ENCODE measurements at places on chromosomes 6 and 20.

GRCh38 chr6:92577077-92577719 lies 842.2 kb downstream of the EPHA7 start:
- DNase-seq, result peak; percentile 79

DNA sequence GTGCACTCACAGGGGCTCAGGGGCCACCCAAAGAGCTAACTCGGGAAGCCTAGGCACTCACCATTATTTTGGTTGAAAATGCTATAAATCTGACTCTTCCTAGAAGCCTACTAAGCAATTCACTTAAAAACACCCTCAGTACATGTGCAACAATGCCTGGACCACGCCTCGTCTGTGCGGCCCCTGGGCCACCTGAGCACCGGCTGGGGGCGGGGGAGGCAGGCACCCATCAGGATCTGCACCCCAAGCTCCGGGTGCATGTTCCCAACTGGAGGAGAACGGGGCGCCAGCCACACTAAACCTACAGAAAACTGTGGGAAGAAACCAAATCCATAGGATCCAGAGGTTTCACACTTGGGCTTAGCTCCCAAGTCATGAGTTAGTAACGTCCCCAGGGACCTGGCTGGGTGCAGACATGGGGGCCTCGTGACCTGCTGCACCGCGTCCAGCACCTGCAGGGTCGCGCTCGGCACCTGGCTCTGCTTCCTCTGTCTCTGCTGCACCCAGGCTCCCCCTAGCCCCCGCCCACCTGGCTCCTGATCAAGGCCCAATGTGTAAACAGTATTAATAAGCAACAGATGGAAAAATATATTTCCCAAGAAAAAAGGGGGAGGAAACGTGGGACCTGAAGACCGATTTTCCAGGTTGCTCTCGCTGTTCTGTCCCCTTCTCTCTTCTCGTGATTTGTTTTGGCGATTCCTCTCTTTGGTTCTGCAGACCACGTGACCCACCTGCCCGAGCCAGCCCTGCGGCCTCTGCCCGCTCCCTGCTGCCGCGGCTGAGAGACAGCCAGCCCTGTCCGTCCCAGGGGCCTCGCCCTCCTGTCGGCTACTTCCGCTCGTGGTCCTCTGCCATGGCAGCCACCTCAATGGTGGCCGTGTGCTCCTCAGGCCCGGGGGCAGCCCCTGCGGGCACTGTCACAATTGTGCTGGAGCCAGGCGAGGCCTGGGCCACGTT lies 15.5 kb upstream of the HELZ2 start:
- no peak for DNase-seq

DNA sequence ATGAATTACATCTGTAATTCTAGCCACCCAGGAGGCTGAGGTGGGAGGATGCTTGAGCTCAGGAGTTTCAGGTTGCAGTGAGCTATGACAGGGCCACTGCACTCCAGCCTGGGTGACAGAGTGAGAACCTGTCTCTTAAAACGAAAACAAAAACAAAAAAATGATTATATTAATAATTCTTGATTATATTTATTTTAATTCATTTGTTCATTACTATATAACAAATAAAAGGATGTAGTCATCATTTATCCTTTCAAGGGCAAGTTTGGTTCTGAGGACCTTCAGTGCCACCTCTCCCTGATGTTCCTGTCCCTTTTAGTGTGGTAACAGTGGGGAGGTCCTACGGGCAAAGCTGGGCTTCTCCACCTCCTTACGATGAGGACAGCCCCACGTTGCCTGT lies 167.1 kb upstream of the SCGN start:
- no peak for DNase-seq

DNA sequence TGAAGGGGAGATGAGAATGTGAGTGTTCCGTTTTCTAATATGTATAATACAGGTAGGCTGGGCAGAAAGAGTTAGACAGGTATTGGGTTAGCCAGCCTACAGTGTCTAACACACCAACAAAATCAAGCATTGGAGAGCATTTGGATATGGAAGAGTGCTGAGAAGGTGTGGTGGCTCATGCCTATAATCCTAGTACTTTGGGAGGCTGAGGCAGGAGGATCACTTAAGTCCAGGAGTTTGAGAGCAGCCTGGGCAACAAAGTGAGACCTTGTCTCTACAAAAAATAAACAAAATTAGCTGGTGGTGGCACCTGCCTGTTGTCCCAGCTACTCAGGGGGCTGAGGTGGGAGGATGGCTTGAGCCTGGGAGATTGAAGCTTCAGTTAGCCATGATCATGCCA lies 38.6 kb upstream of the SLC23A2 start:
- no peak for DNase-seq

- no peak for DNase-seq
These were observed 42.1 kb downstream of the NUDT3 start for GRCh38 chr6:34350137-34350933.

GRCh38 chr20:62921119-62921687 lies 5.1 kb downstream of the DIDO1 start:
- peak; percentile 75 for DNase-seq

GRCh38 chr6:11522812-11523605 lies 14.5 kb upstream of the TMEM170B start:
- no peak for DNase-seq

DNA sequence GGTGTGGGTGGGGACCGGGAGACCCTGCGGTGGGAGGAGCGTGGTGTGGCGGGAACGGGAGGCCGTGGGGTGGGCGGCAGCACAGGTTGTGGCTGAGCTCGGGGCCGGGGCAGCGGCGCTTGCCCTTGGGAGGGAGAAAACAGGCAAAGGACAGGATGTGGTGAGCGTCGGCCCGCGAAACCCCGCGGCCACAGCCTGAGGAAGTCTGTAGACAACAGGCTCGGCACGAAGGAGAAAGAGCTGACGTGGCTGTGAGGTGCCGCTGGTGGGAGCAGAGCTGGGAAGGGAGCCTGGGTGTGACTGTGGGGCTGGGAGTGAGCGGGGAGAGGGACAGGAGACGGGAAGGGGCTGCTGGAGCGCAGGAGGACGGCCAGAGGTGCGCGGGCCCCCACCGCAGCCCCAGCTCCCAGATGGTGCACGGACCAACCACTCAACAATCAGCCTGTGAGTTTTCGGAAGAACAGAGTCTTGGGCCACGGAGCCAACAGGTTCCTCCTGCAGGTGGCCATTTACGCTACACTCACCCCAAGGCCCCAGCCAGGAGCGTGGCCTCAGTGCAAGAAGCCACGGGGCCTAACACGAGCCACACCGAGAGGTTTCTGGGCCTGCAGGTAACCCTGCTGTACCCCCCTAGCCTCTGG lies 202.8 kb downstream of the DLL1 start:
- DNase-seq, result no peak

DNA sequence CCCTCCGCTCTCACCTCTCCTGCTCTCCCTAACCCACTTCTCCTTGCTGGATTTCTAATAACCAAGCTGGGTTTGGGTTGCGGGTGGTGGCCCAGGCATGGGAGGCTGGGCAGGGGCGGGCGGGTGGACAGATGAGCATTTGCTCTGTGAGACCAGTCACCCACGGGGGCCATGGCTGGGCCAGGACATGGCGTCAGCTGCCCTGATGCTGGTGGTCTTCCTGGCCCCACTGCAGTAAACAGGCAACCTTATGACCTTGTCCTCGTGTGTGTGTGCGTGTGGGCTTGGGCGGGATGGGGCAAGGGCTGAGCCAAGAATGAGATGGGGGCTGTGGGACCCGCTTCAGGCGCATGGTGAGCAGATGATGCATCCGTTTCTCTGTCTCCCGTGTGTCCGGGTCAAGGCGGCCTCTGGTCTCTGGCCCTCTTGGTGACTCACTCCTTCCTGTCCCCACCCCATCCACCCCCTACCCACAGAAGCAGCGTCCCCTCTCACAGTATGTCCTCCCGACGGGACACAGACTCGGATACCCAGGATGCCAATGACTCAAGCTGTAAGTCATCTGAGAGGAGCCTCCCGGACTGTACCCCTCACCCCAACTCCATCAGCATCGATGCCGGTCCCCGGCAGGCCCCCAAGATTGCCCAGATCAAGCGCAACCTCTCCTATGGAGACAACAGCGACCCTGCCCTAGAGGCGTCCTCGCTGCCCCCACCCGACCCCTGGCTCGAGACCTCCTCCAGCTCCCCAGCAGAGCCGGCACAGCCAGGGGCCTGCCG lies 41.4 kb upstream of the MYL9 start:
- DNase-seq, result no peak

All from kidney tubule cell (primary cell).